NCI-H460 (cell line): ENCODE measurements at places on chromosomes 7 and 10.

DNA sequence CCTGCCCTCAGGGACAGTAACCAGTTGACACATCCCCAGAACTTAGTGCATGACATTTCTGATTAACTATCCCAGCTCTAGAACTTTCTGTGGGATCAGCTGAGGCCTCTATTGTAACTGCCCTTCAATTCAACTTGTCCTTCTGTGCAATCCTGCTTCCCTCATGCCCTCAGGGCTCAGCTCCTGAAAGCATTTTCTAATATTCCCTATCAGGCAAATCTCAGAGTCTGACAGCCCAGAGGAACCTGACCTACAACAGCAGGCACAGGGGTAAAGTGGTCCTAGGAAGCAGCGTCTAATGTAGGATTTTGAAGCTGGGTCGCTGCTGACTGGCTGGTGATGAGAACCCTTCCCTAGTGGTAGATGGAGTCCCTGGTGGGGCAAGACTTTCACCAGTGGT is 13.6 kb upstream of the STN1 start:
- DNase-seq = no peak

- DNase-seq = no peak
These were observed 26.2 kb downstream of the VSTM4 start for GRCh38 chr10:49089152-49089551.

- no peak for DNase-seq
These were observed 7.2 kb upstream of the CHCHD1 start for GRCh38 chr10:73774637-73775036.

DNA sequence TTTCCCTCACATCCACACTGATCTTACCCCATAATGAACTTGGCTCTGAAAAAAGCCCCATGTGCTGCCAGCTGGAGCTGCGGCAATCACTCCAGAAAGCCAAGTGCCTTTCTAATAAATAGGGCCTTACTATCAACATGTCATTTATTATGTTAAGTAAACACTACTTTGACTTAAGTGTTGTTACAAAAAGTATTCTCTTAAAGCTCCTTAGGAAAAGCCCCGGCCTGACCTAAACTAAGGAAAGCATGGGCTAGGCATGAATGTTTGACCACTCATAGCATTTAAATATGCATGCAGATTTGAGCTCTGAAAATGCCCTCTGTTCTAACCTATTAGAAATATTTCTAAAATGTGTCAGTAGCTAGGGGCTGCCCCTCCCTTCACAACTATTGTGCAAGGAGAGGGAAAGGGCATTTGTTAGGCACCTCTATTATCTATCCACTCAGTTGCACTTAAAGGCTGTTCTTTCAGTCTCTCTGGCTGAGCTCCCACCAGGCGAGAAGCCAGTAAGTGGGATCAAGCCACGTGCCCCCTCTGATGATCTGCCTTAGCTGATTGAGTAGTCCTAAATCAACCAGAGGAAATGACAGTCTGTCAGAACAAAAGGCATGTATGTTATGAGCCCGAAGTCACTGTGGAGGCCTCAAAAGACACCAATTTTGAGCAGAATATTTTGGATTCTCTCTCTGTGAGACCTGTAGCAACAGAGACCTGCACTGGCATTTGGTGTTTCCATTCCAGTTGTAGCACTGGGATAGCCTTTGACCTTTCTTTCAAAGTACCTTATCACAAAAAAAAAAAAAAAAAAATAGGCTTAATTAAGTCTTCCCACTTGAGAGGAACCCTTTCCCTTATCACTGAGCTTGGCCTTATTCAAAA is 77.1 kb downstream of the ITGB8 start:
- DNase-seq = peak; percentile 17

GRCh38 chr10:99913831-99914235 is 95.9 kb downstream of the DNMBP start:
- DNase-seq = no peak

GRCh38 chr7:18343047-18343446 is 152.5 kb upstream of the HDAC9 start:
- no peak for DNase-seq

- no peak for DNase-seq
These were observed 11.5 kb downstream of the GTF2IRD1 start for GRCh38 chr7:74464931-74465886.
